ENCODE measurements at places on chromosomes 2 and 18.
A peak's percentile ranks its signal among the peaks of the same experiment; 100 is the strongest.

GRCh38 chr2:7552825-7553570 lies 635.8 kb downstream of the RNF144A start:
- no peak for DNase-seq

DNA sequence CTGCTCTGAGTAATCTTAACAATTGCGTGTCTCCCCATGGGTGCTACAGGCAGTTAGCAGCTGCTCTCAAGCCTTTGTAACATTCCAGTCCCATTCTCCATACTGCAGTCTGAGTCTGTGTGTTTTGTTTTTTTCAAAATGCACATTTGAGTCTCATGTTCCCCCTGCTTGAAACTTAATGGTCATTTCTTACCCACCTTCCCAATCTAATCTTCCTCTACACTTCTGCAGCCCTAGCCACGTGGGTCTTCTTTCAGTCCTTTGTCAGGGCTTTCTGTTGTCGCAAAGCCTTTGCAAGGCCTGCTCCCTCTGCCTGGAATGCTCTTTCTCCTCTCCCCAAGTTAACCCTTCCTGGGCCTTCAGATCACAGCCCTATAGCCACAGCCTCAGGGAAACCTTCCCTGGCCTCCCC lies 24.5 kb downstream of the ELAC1 start:
- DNase-seq = no peak

- no peak for DNase-seq
These were observed 200.5 kb upstream of the GULP1 start for GRCh38 chr2:188091220-188091619.

DNA sequence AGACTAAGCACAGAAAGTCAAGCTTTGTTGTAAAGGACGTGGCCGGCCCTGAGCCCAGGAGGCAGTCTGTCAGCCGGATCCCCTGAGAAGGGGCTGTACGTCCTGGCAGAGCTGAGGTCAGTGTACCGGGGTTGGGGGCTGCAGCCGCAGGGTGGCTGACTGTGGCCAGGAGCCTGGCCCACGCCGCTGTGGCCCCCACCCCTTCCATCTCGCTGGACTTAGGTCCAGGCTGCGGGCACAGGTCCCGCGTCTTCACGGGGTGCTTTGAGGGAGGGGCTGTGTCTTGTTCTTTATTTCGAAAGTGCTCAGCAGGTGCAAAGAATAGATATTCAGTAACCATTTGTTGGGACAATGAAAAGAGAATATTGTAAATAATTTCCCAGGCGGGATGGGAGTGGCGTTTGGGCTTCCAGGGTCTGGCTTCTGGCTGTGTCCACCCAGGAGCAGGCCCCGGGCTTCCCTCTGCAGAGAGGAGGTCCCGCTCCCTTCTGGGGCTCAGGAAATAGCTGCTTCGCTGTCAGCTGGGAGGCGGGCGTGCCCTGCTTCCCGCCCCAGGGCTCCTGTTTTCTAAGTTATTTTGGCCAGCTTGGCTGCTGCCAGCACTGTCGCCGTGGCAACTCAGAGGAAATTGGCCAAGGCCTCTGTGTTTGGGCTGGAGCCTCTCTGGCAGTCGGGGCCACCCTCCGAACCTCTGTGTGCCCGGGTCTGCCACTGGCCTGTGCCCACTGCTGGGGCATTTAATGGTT lies 7.4 kb downstream of the NFATC1 start:
- peak; percentile 30 for DNase-seq

DNA sequence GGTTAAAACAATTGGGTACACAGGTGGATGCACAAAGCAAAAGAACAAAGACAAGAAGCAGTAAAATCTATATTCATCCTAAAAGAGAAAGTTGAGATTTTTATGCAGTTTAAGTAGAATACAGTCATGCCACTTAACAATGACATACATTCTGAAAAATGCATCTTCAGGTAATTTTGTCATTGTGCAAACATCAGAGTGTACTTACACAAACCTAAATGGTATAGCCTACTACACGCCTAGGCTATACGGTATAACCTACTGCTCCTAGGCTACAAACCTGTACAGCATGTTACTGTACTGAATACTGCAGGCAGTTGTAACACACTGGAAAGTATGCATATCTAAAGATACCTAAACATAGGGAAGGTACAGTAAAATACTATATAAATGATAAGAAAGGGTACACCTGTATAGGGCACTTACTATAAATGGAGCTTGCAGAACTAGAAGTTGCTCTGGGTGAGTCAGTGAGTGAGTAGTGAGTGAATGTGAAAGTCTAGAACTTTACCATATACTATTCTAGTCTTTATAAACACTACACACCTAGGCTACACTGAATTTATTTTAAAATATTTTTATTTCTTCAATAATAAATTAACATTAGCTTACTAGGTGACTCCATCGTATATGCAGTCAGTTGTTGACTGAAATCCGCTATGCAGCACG lies 132.9 kb downstream of the BARD1 start:
- DNase-seq = no peak

DNA sequence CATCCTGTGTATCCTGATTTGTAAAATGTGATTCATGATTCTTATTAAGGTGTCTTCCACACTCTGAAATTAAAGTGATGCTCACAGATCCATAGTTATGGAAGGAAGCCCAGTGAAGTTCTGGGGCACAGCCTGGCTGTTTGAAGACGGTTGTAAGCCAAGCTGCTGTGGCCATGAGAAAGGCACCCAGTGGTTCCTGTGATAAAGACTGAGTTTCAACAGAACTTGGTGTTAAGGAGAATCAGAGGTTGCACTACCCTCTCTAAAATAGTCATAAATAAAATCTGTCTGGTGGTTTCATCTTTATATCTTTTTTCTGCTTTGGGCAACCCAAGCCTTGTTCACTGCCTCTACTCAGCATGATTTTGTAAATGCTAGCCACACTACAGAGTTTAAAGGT lies 32.2 kb upstream of the SPOPL start:
- no peak for DNase-seq

- DNase-seq = no peak
These were observed 321.3 kb upstream of the TFPI start for GRCh38 chr2:187875261-187876141.
